MCF 10A (cell line): ENCODE measurements at places on chromosomes 2 and 18. TPM values are rescaled to one million over a fixed set of nuclear protein-coding genes. Genes with fewer than 3 reads are reported as not detected.

- no peaks in the 10 kb centered on the region for H3K27me3 ChIP-seq
- H3K27ac ChIP-seq = no peak overlapping the region
- H3K4me3 ChIP-seq = no peak overlapping the region
- DNase-seq = no peak
- H3K4me1 ChIP-seq = no peaks in the 10 kb centered on the region
- no peaks in the 10 kb centered on the region for H3K36me3 ChIP-seq
These were observed 367.4 kb downstream of the EPHA4 start for GRCh38 chr2:221204699-221205098.

GRCh38 chr18:58640428-58640805, 11.5 kb upstream of the ALPK2 start:
- no peak overlapping the region for H3K4me3 ChIP-seq
- no peak overlapping the region for H3K27ac ChIP-seq
- peak; percentile 27 for DNase-seq
- peaks cover 7% of the 10 kb centered on the region for H3K36me3 ChIP-seq
- no peaks in the 10 kb centered on the region for H3K27me3 ChIP-seq

DNA sequence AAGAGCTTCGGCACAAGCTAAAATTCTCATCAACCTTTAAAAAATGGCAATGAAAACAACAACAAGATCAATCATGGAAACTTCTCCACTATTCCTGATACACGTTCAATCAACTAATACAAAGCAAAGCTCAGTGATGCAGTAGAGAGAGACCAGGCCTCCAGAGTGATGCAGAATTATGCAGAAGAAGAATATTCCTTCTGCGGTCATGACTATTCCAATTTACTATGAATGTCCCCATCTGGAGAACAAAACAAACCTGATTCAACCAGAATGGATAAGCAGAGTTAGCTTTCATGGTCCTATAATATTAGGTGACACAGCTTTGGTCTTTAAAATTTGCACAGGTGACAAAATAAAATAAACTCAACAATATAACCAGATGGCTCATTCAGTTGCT, 12.5 kb upstream of the MBOAT2 start:
- no peaks in the 10 kb centered on the region for H3K36me3 ChIP-seq
- DNase-seq = no peak
- H3K4me3 ChIP-seq = no peak overlapping the region

DNA sequence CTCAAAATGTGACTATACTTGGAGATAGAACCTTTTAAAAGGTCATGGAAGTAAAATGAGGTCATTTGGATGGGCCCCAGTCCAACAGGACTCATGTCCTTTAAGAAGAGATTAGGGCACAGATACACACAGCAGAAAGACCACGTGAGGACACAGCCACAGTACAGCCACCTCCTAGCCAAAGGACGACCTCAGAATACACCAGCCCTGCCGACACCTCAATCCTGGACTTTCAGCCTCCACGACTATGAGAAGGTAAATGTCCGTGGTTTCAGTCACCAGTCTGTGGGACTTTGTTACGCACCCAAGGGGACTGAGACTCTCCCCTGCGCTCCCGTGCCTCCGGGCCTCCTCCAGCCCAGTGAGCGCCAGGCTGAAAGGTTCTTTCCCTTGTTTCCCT, 30.2 kb upstream of the HPCAL1 start:
- H3K36me3 ChIP-seq = no peaks in the 10 kb centered on the region
- H3K27me3 ChIP-seq = no peaks in the 10 kb centered on the region
- no peak for DNase-seq
- H3K4me1 ChIP-seq = peaks cover 19% of the 10 kb centered on the region

- no peak for DNase-seq
- H3K4me3 ChIP-seq = no peak overlapping the region
- no peak overlapping the region for H3K27ac ChIP-seq
- peaks cover 22% of the 10 kb centered on the region for H3K27me3 ChIP-seq
These were observed 31.7 kb downstream of the EN1 start for GRCh38 chr2:118815731-118816130.

- DNase-seq = no peak
- no peaks in the 10 kb centered on the region for H3K4me1 ChIP-seq
- no peak overlapping the region for H3K27ac ChIP-seq
- H3K4me3 ChIP-seq = no peak overlapping the region
These were observed 151.5 kb downstream of the CPS1 start for GRCh38 chr2:210707900-210708299.

DNA sequence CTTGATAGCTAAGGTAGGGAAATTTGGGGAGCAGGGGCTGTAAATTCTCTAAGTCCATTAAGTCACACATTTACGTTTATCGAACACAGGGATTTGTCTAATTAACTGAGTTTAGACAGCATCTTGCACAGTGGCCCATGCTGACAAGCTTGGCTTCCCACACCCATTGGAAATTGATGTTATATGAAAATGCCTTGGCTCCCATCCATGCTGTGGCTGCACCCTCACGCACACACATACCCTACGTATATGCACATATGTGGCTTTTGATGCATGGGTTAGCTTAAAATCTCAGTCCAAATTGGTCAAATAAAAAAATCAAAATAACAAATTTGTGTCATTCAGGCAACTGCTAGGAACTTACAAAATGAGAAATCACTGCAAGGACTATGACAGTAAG, 37.8 kb downstream of the SEC11C start:
- DNase-seq = no peak
- H3K27ac ChIP-seq = no peak overlapping the region
- no peaks in the 10 kb centered on the region for H3K36me3 ChIP-seq
- H3K4me3 ChIP-seq = no peak overlapping the region
- H3K27me3 ChIP-seq = no peaks in the 10 kb centered on the region
- peaks cover 10% of the 10 kb centered on the region for H3K4me1 ChIP-seq

DNA sequence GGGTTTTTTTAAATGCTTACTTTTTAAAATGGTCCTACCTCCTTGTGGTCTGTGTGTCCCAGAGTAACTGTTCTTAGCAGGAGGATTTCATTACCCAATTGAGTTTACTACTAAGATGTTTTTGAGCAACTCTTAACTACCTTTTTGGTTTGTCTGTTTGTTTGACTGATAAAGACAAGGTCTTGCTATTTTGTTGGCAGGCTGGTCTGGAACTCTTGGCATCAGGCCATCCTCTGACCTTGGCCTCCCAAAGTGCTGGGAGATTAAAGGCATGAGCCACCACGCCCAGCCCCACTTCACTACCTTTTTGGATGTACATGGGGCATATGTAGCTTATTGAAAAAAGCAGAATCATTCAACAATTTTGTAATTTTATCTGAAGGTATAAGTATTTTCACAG, 14.9 kb downstream of the MRPS9 start:
- peaks cover 29% of the 10 kb centered on the region for H3K36me3 ChIP-seq
- DNase-seq = peak; percentile 54
- no peak overlapping the region for H3K4me3 ChIP-seq

GRCh38 chr2:136209561-136210454, 91.9 kb upstream of the CXCR4 start:
- H3K4me1 ChIP-seq = no peaks in the 10 kb centered on the region
- no peaks in the 10 kb centered on the region for H3K27me3 ChIP-seq
- no peaks in the 10 kb centered on the region for H3K36me3 ChIP-seq
- DNase-seq = no peak
- no peak overlapping the region for H3K4me3 ChIP-seq
- H3K27ac ChIP-seq = no peak overlapping the region

- peak overlapping the region; percentile 45 for H3K4me3 ChIP-seq
- no peak for DNase-seq
- peaks cover 40% of the 10 kb centered on the region for H3K4me1 ChIP-seq
- H3K27ac ChIP-seq = no peak overlapping the region
- H3K27me3 ChIP-seq = no peaks in the 10 kb centered on the region
- no peaks in the 10 kb centered on the region for H3K36me3 ChIP-seq
These were observed 1.2 kb upstream of the CCDC88A start for GRCh38 chr2:55420871-55421270.

DNA sequence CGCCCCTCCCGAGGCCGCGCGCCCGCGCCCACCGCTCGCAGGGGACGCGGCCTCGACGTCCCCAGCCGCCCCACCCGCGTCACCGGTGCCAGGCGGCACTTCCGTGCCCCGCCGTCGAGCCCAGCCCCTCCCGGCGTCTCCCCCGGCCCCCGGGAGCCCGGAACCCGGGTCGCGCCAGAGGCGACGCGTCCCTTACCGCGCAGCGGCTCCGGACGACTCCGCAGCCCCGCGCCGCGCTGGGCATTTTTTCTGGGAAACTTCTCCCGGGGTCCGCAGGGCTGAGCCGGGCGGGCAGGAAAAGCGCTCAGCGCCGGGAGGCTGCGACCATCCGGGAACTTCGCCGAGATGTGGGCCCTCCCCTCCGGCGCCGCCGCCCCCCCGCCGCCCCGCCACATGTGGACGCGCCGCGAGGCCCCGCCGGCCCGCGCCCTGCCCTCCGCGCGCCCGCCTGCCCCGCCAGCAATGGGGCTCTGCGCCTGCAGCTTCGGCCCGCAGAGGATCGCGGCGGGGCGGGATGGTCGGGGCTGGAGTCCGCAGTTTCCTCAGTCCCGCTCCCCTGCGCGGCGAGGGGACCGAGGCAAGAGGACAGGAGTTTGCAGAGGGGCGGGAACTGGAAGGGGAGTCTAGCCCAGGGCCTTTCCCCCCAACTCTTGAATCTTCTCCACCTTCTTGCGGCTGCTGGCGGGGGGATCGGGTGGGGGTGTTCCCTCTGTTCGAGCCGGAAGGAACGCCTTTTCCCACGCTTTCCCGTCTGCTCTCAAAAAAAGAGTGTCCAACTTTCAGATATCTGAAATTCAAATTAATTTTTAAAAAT, 81.5 kb downstream of the CHRNA1 start:
- H3K4me1 ChIP-seq = peaks cover 4% of the 10 kb centered on the region
- peaks cover 17% of the 10 kb centered on the region for H3K27me3 ChIP-seq

DNA sequence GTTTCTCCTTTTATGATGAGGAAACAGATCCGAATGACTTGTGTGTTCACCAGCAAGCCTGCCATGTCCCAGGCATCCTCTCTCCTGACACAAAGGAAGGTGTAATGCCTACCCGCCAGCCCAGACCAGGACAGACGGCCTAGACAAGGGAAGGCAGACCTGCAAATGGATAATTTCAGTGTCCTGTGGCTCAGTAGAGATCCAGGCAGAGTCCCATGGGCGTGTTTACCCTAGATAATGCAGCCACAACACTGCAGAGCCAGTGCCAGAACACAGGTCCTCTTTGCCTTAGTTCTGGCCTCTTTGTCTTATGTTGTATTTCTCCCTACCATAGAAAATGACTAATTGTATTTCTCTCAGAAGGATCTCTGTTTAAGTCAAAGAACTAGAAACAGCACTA, 12.7 kb downstream of the TRAPPC12 start:
- no peaks in the 10 kb centered on the region for H3K4me1 ChIP-seq
- no peak overlapping the region for H3K4me3 ChIP-seq
- DNase-seq = no peak
- H3K36me3 ChIP-seq = peaks cover 56% of the 10 kb centered on the region

DNA sequence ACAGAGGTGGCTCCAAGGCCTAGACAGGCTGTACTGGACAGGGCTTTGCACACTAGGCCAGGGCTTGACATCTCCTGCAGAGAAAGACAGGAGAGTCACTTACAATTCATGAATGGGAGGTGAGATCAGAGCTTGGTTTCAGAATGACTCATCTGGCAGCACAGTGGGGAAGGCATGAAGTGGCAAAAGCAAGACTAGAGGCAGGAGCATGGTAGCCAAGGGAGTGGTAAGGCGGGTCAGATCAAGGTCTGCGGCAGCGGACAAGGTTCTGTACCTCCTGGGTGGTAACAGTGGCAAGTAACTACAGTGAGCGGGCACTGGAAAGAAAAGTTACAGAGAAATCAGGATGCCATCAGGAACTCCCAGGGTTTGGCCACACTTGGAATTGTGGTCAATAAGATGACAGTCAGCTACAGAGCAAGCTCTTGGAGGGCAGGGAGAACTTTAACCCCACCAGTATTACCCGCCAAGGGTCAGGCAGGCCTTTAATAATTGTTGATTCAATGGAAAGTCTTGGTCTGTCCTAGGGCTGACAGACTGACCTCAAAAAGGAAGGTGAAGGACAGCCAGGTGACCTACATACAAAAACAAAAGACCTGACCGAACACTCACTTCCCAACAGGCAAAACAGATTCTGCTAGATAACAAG, 5.7 kb downstream of the MCFD2 start:
- peaks cover 43% of the 10 kb centered on the region for H3K4me1 ChIP-seq
- H3K27ac ChIP-seq = peak overlapping the region; percentile 28

- no peak for DNase-seq
- no peaks in the 10 kb centered on the region for H3K36me3 ChIP-seq
- H3K4me1 ChIP-seq = peaks cover 6% of the 10 kb centered on the region
- H3K27me3 ChIP-seq = no peaks in the 10 kb centered on the region
- no peak overlapping the region for H3K27ac ChIP-seq
These were observed 810.1 kb upstream of the ZEB2 start for GRCh38 chr2:145329971-145330370.

GRCh38 chr2:3430740-3431490, 51.4 kb downstream of the TRAPPC12 start:
- H3K27me3 ChIP-seq = no peaks in the 10 kb centered on the region
- no peak overlapping the region for H3K27ac ChIP-seq

- no peak overlapping the region for H3K27ac ChIP-seq
- H3K4me1 ChIP-seq = peaks cover 6% of the 10 kb centered on the region
- no peak for DNase-seq
- H3K27me3 ChIP-seq = no peaks in the 10 kb centered on the region
- H3K36me3 ChIP-seq = peaks cover 15% of the 10 kb centered on the region
- H3K4me3 ChIP-seq = no peak overlapping the region
These were observed 15.0 kb upstream of the AP1S3 start for GRCh38 chr2:223852281-223852795.

- peaks cover 79% of the 10 kb centered on the region for H3K27me3 ChIP-seq
- no peak overlapping the region for H3K27ac ChIP-seq
- H3K36me3 ChIP-seq = no peaks in the 10 kb centered on the region
- H3K4me1 ChIP-seq = no peaks in the 10 kb centered on the region
These were observed 156.9 kb upstream of the MYCN start for GRCh38 chr2:15783489-15783888.

DNA sequence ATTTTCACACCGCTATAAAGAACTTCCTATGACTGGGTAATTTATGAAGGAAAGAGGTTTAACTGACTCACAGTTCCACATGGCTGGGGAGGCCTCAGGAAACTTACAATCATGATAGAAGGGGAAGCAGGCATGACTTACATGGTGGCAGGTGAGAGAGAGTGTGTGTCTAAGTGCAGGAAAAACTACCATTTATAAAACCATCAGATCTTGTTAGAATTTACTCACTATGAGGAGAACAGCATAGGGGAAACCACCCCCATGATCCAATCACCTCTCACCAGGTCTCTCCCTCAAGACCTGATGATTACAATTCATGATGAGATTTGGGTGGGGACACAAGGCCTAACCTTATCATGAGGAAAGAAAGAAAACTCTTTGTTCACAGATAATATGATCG, 174.6 kb downstream of the SRBD1 start:
- peaks cover 23% of the 10 kb centered on the region for H3K36me3 ChIP-seq
- peaks cover 18% of the 10 kb centered on the region for H3K4me1 ChIP-seq
- H3K27me3 ChIP-seq = no peaks in the 10 kb centered on the region
- H3K4me3 ChIP-seq = no peak overlapping the region
- no peak overlapping the region for H3K27ac ChIP-seq
- no peak for DNase-seq

ZSWIM2 gene
- not detected in 2 replicates for total RNA-seq

CCDC102B gene
- 3.4 and 3.5 TPM in 2 replicates for total RNA-seq

USP40 gene
- total RNA-seq = 56.3 and 67.3 TPM in 2 replicates

RBFA gene
- total RNA-seq = 38.2 and 47.4 TPM in 2 replicates

TFCP2L1 gene
- total RNA-seq = 22.6 and 24.3 TPM in 2 replicates

ANKRD30BL gene
- not detected in 2 replicates for total RNA-seq

RNPEPL1 gene
- total RNA-seq = 31.5 and 33.7 TPM in 2 replicates
